NCI-H187 treated with DMSO at 0.1 percent for 48 hours (cell line): ENCODE measurements at places on chromosomes 7 and 10.

DNA sequence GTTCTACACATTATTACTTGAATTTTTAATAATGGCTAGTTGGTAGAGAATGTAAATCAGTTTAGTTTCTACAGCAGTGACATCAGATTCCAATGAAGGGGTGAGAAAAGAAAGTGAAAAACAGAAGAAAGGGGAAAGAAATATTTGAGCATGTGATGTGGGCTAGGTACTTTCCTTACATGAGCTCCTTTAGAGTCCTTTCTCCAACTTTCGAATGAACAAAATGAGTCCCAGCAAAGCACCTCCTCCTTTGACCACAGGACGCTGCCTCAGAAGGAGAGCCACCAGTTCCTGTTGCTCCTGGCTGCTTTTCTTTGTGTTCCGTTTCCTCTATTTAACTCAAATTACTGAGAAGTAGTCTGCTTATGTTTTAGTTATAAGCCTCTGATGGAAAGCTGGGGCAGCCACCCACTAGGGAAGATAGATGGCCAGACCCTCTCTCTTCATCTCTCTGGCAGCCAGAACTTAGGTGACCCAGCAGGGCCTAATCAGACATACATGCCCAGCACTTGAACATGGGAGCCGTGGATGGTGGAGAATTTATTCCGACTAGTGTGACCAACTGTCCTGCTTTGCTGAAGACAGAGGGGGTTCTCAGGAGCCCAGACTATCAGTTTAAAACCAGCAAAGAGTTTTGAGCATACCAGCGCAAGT is 82.4 kb upstream of the NME8 start:
- DNase-seq = no peak

- no peak for DNase-seq
Measured at GRCh38 chr10:35561715-35562114, 43.4 kb upstream of the GJD4 start.

DNA sequence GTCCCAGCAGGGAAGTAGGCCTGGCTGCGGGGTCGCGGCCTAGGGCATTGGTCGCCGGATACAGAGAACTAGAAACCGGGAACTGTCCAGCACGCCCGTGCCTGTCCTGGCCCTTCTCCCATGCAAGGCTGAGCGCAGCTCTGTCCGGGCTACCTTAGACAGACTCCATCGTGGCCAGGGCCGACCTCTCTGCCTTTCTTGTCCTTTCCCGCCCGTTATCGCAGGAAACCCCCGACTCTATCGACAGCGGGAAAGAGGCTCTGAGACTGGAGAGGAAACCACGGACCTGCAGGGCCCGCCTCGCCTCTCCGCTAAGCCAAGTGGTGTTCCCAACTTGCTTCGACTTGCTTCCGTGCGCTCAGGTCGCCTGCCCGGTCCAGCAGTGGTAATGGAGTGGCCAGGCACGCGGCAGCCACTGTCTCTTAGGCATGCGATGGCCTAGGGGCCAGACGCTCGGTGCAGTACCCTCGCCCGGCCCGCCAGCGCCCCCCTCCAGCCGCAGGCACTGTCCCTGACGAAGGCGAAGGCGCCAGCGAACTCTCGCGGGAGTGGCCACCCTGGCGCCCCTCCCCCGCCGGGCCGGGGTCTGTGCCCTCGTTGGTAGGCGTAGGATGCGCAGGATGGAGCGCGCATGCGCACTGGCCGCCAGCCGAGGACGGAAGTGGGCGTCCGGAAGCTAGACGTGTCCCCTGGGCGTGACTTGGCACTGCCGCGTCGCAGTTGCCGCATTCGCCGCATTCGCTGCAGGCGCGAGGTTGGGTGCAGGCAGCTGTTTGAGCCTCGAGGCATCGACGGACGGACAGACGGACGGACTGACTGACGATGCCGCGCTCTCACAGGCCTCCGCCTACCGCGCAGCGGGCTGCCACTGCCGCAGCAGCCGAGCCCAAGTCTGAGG is 54.4 kb downstream of the MCMBP start:
- no peak for DNase-seq

- no peak for DNase-seq
Measured at GRCh38 chr7:33888166-33888565, 17.2 kb upstream of the BMPER start.

DNA sequence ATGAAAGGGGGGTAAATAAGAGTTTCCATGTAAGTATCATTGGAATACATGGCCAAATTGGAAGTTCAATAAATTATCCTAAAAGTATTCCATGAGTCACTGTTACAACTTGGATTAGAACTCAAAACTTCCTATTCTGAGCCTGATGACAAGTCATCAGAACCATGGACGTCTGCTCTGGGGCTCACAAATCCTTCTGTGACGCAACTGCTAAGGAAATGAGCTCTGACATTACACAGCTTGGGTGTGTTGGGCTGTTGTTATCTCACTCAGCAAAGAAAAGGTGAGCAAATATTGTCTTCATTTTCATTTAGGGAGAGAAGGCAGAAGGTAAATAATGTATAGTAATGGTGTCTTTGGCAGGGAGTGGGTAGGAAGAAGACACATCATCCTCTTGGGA is 214.8 kb upstream of the ADO start:
- no peak for DNase-seq

DNA sequence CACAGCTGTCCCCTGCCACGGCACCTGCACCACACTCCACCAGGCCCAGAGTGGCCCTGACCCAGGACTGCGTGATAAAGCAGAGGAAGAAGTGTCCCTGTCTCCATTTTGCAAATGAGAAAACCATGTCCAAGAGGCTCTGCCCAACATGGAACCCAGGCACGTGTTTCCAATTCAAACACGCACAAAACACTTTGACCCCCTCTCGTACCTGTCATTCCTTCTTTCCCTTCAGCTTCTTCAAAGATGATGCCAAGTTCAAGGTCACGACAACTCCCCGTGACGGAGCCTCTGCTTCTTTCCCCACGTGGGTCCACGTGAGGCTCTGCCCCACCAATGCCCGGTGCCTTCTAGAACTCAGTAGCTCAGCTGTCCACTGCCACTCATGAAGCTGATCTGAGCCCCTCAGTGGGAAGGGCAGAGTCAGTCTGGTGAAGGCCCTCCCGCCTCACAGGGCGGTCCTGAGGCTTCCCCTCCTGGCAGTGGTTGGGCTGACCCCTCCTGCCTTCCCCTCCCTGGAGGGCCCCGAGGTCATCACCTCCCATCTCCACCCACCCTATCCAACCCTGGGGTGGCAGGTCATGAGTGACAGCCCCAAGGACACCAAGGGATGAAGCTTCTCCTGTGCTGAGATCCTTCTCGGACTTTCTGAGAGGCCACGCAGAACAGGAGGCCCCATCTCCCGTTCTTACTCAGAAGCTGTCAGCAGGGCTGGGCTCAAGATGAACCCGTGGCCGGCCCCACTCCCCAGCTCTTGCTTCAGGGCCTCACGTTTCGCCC is 19.0 kb downstream of the CALML5 start:
- no peak for DNase-seq

- DNase-seq = no peak
Measured at GRCh38 chr7:57308631-57309408, 141.2 kb upstream of the ZNF716 start.

GRCh38 chr10:74249865-74250264 is 98.8 kb downstream of the ADK start:
- DNase-seq = no peak

DNA sequence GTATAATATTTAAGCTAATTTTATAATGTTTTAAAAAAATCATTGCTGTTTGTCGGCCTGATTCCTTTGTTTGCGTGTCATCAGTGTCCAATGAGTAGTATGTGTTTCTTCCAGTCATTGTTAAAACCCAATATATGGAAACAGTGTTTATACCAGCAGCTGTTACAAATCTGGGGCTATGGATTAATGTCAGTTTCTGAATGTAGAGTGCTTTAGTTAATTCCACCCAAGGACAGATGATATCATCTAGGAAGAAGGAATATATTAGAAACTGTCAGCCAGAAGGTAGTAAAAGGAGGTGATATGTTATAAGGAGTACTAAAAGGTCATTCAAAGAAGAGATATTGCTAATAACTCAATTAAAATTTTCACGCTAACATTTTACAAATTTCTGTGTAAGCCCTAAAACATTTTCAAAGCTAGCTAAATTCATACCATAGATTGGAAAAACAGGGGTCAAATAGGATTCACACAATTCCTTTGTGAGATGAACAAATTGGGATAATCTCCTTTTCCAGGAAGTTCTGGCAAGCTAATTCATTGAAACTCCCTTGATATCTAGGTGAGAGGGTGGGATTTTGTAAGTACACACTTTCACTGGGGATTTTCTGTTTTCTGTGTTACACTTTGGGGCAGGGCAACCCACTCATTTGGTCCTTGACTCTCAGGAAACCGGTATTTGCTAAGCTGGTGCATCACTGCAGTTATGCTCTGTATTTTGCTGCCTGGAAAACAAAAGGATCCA is 448.8 kb downstream of the LRMDA start:
- no peak for DNase-seq
